ENCODE measurements at places on chromosomes 7 and 10.

DNA sequence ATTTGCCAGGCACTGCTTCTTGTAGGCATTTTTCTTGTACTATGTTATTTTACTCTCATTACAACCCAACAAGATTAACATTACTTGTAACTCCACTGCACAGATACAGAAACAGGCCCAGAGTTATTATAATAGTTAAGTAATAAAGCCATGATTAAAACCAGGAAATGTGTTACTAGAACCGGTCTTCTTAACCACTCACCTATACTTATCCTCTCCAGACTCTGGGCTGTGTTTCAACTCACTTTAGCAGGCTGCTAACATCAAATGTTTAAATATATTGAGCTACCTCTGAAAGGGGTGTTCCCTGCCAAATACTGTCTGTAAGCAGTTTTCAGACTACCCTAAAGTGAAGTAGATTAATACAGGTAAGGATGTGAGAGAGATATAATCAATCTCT lies 1227.8 kb downstream of the SORCS3 start:
- no peak for DNase-seq

- DNase-seq = no peak
These were observed 57.8 kb downstream of the LGI1 start for GRCh38 chr10:93815304-93816096.

- DNase-seq = no peak
These were observed 85.8 kb downstream of the GRK5 start for GRCh38 chr10:119292968-119293760.

DNA sequence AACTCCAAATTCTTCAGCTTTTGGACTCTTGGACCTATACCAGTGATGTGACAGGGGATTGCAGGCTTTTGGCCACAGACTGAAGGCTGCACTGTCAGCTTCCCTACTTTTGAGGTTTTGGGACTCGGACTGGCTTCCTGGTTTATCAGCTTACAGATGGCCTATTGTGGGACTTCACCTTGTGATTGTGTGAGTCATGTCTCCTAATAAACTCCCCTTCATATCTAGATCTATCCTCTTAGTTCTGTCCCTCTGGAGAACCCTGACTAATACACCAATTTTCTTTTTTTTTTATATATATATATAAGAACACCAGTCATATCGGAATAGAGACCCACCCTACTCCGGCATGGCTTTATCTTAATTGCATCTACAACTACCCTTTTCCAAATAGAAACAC lies 166.8 kb downstream of the ETV1 start:
- no peak for DNase-seq

DNA sequence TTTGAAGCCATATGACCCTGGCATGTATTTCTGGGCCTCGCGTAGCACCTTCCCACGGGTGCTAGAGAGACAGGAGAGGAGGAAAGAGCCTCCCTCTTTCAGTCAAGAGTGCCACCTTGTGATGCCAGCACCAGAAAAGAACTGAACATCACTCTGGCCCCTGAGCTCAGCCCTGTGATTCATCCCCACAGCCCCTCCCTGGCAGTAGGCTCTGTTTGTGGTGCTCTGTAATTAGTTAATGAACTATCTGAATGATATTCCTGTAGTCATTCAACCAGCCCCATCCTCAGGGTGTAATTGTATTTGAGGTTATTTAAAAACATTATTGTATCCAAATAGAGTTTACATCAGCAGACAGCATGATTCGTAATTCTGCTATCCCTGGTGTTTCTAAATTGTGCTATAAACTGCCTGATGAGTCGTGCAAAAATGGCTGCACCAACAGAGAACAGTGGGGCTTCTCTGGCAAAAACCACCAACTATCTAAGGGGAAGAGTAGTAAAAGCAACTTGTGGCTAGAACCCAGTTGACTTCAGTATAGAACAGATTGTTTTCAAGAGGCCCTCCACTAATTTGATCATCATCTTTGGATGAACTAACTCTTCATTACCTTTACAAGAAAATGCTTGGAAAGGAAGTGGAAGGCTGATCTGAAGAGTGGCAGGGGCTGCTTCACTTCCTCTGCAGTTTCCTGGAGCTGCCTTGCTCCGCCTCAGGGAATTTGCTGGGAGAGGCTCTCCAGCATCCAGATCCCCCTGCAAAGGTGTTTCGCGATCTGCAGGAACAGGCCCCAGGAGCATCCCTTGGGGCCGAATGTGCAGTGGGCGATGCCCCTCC lies 23.7 kb upstream of the TIAL1 start:
- no peak for DNase-seq

DNA sequence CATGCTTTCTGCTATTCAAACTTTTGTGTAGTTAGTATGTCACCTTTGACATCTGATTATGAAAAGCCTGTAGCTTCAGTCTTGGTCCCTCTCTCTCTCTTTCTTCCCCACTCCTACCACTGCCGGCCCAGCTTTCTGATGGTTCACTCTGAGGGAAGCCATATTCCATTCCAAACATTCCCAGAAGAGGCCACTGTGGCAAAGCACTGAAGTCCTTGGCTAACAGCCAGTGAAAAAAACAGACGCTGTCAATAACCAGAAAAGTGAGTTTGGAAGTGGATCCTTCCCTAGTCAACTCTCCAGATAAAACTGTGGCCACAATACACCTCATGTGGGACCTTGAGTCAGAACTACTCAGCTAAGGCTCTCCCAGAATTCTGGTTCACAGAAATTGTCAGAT lies 950.7 kb upstream of the PHF14 start:
- DNase-seq = no peak

Data from right renal pelvis (tissue), 4 donors.